ENCODE measurements at places on chromosomes 4 and X.

- no peaks in the 10 kb centered on the region for H3K36me3 ChIP-seq
- no peak overlapping the region for H3K4me3 ChIP-seq
Measured at GRCh38 chrX:149207518-149207917, 297.6 kb downstream of the IDS start.

DNA sequence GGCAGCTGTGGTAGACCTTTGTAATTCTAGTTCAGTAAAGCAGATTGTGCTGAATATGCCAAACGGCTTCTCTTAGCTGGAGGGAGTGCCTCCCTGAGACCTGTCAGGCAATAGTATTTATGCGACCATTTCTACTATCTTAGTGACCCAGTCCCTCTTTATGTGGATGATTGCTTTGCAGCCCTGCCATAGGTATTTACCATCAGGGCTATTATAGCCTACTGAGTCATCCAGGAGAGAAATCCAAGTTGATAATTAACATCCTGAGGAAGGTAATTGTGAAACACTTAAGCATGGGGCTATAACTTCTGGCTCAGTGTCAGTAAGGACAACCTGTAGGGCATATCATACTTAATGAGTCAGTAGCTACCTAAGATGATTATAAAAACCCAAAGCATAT lies 103.9 kb upstream of the MAOA start:
- no peak overlapping the region for H3K4me3 ChIP-seq
- no peaks in the 10 kb centered on the region for H3K36me3 ChIP-seq
- no peaks in the 10 kb centered on the region for H3K4me1 ChIP-seq

- H3K36me3 ChIP-seq: no peaks in the 10 kb centered on the region
- H3K27ac ChIP-seq: no peak overlapping the region
- H3K4me3 ChIP-seq: no peak overlapping the region
Measured at GRCh38 chr4:183242291-183242690, 77.8 kb downstream of the CLDN22 start.

GRCh38 chr4:158811216-158811540 lies 42.4 kb downstream of the FNIP2 start:
- no peak for DNase-seq
- peaks cover 7% of the 10 kb centered on the region for H3K4me1 ChIP-seq
- no peaks in the 10 kb centered on the region for H3K27me3 ChIP-seq

DNA sequence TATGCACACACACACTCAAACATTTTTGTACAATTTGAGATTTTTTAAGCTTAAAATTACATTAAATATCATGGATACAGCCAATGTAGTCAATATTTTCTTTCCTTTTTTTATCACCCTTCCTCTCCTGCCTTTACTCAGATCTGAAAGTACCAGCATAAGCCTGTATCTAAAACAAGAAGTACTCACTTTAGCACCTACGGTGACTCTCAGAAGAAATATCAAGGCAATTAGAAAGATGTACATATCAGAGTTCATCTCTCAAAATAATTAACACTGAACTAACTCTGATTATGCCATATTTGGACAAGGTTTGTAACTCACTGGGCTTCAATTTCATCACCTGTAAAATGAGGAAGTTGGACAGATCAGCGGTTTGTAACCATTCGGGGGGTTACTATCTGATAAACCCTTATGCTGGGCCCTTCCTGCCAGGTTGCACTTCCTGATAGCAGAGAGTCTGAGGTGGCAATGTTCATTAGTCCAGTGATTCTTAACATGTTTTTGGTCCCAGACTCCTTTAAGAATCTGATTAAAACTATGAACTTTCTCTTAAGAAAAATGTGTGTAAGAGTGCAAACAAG lies 5.7 kb upstream of the GPR174 start:
- no peaks in the 10 kb centered on the region for H3K36me3 ChIP-seq
- no peak for DNase-seq
- no peaks in the 10 kb centered on the region for H3K4me1 ChIP-seq
- H3K4me3 ChIP-seq: no peak overlapping the region
- no peak overlapping the region for H3K27ac ChIP-seq

Data from colonic mucosa (tissue), 4 donors.